ENCODE measurements at places on chromosomes 2 and 18.

DNA sequence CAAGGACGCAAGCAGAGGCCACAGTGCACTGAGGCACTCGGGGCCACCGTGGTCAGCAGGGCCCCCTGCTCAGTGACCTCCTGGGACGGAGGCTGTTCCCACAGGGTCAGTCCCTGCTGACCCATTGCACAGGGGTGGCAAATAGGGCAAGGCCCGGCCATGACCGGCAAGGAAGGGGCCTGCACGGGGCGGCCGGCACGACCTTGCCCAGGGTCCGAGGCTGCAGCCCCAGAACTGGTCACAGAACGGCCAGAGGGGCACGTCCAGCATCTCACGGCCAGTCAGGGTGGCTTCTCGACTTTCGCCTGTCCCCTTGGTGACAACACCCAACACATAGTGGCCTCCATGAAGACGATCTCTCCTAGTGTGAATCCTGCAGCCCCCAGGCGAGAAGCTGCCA lies 27.6 kb upstream of the OTOS start:
- no peak for DNase-seq

GRCh38 chr2:162074632-162074895 lies 549 bp upstream of the DPP4 start:
- no peak for DNase-seq

GRCh38 chr2:120206022-120206581 lies 17.1 kb downstream of the TMEM185B start:
- DNase-seq: no peak

DNA sequence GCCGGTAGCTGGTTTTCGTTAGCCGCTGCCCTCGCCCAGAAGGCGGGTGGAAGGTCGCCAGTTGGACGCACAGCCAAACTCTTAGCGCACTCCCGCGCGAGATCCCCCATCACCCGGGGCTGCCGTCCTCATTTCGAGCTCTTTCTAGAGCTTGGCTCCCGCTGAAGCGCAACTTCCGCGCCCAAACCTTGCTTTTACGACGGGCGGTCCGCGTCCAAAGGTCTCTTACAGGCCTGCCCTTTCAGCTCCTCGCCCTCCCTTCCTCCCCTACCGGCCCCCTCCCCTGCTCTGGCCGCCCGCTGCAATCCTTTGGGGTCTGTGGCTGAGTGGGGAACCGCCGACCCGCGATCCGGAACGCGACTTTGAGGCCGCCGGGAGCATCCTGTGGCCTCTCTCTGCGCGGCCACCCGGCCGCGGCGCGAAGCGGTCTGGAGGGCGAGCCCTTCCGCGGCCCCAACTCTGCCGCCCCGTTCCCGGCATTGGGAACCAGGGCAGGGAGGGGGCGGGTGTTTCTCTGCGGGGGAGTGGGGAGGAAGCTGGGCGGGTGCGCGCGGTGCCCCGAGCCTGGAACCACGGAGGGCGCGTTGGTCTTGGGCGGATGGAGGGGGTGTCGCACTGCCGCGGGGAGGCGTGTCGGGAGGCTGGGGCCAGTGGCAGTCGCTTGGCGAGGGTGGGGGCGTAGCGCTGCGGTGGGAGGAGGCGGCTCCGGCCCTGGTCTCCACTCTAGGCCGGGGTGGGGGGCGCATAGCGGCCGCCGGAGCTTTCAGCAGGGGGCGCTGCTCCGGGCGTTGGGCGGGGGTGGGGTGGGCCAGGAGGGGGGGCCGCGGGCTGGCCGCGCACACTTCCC lies at the start of gene GDF7:
GDF7 (plus strand) TSS at position 841 of the 847 bp plus-strand sequence. CDS start 96 bp downstream, outside the sequence.
- no peak for DNase-seq

DNA sequence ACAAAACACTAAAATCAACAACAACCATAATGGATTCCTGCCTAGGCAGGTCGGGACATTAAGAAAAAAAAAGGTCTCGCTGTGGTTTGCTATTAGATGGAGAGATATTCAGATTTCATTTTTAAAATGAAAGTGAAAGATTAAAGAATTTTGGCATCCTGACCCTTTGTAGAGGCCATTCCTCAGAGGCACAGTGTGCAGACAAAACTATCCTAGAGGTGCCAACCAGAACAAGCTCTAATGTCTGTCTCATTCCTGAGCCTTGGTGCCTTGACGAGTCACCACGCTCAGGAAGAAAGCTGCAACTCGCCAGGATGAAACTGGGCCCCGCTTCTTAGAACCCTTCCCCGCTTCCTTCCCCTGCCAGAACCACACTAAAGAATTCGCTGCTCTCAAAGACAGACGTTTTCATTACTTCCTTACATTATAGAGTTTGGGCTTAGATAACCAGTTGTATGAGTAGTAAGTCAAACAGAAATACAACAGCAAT lies 156.0 kb downstream of the TGIF1 start:
- no peak for DNase-seq

GRCh38 chr2:234328444-234328990 lies 168.4 kb downstream of the ARL4C start:
- DNase-seq: no peak

DNA sequence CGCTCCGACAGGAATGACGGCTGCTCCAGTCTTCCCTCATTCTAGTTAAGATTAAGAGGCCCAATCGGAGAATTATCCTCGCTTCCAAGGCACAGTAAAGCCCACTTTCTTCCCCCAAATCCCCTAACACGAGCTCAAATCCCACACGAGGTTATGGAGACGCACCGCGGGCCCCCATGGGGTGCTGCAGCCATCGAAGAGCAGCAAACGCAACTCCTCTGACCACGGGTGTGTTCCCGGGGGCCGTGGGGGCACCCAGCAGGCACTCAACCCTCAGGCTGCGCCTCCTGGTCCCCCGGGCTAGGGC lies 446 bp downstream of the COPS9 start:
- DNase-seq: no peak

DNA sequence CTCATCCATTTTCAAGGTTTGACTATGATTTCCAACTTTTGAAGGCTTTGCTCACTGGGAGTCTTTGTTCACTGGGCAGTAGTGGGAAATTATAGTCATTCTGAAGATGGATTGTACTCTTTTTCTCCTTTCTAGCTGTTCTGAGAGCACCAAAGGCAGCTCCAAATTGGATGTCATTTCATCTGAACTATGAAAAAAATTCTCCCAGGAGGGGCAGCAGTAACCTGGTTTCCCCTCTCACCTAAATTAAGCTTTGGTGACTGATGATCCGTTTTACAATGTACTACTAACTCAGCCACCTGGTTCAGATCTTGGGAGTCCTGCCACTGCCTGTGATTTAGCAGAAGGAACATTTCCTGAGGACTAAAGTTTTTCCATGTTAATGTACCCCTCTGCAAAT lies 17.6 kb downstream of the ARHGEF33 start:
- no peak for DNase-seq

- DNase-seq: no peak
Observed at GRCh38 chr2:27059141-27059820, 7.8 kb downstream of the AGBL5 start.

- no peak for DNase-seq
Observed at GRCh38 chr18:62329691-62330454, 4.8 kb downstream of the TNFRSF11A start.

DNA sequence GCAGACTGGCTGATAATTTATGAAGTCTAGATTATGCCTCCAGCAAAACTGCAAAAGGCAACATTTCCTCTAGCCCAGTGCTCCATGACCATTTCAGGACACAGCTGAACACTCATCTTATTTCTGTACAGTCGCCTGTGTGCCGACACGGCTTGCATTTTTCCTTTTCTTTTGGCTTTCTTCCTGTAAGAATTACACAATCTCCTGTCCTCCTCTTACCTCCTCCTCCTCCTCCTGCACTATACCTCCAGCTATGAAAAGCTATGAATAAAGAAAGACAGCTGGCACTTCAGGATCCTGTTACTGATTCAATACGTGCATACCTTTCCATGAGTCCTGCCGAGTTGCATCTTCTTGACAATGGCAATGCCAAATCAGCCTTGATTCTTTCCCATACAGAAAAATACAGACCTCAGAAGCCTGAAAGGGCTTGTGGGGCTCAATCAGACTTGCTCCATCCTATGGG lies 32.2 kb upstream of the TRIB2 start:
- no peak for DNase-seq

DNA sequence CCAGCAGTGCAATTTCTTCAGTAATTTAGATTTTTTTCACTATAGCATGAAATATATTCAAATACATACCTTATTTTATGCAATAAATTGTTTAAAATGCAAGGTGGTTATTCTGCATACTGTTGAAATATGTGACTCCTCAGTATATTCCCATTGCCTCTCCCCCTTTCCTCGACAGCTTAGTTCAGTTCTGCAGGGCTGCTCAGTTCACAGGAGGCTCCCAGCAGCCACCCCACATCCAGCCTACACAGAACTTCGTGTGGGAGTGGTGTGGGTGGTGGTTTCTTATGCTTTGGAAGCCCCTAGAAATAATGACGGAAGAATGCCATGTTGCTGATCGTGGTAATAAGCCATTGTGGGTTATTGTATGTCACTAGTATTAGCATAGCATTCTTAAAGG lies 79.7 kb downstream of the FAM210A start:
- no peak for DNase-seq

DNA sequence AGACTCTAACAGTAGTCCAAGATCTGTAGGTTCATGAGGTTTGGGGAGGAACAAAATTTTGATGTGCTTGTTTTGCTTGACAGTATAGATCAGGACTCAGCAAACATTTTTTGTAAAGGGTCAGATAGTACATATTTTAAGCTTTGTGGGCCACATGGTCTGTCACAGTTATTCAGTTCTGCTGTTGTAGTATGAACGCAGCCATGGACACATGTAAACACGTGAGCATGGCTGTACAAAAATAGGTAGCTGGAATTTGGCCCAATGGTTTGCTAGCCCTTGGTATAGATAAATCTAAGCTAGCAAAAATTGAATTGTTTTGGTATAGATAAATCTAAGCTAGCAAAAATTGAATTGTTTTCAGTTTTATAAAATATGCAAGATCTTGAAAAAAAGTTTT lies 120.5 kb downstream of the HIBCH start:
- no peak for DNase-seq

DNA sequence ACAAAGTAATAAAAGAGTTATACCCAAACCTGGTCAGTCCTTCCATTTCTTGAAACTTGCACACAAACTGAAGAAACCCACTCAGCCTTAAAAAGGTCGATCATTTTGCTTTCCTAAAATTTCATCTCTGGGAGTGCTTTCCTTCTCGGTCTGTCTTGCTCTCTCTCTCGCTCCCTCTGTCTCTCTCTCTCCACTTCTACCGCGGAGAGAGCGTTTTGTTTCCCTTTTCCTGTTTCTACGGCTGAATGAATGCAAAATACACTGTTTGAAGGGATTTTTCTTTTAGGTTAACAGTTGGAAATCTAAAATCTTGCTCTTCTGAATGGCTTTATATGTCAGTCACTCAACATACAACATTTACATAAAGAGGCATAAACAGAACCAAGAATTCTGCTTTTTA lies 424.2 kb downstream of the TGIF1 start:
- no peak for DNase-seq

DNA sequence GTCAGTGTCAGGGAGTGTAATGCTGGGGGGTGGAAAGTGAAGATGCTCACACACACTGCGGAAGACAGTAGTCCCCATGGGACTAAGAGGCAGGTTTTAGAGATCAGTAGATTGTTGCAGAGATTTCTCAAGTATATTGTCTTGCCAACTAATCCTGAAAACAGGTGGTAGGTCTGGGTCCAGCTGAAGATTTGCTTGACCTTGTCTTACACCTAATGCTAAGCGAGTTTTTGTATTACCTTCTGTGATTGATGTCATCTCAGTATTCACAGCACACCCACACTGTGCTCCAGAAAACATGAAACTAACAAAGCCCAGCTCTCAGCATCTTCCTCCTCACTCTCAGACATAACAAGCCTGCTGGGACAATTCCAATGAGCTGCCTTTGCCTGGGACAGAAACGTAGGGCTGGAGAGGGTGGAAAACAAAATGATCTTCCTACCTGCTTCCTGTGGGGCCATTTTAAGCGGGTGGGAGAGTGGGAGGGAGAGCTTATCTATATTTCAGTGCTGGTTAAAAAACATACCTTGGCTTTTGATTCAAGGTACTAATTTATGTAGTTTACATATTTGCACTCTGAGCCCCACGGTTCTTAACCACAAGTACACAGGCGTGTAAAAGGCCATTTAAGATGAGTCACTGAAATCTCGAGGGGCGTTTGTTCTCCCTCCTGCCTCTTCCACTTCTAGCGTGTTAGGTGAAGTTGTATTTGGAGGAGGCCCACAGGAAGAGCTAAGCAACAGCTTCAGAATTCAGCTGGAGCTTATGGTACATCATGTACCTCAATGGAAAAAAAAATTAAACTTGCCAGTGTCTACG lies 23.1 kb upstream of the RBMS1 start:
- DNase-seq: no peak

- DNase-seq: no peak
Observed at GRCh38 chr2:136013136-136013685, 27.8 kb upstream of the DARS1 start.

GRCh38 chr2:46967990-46968647 lies 52.5 kb upstream of the MCFD2 start:
- DNase-seq: no peak

DNA sequence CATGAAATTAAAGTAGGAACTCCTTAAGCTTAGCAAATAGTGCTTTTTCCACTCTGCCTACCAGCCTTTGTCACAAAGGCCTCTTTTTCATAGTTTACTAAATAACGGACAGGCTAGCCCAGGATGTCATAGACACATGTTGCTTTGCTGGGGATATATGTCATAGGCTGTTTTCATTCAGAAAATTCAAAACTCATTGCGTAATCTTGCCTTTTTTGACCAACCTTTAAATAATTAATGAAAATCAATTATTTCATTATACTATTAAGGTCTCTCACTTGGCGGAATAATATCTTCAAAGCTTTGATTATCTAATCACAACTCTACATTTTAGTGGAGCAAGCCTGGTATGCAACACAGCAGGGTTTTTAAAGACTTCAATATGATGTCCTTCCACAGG lies 1245.7 kb upstream of the LRRTM1 start:
- DNase-seq: no peak

GRCh38 chr18:8797206-8797605 lies 91.8 kb downstream of the MTCL1 start:
- DNase-seq: no peak

DNA sequence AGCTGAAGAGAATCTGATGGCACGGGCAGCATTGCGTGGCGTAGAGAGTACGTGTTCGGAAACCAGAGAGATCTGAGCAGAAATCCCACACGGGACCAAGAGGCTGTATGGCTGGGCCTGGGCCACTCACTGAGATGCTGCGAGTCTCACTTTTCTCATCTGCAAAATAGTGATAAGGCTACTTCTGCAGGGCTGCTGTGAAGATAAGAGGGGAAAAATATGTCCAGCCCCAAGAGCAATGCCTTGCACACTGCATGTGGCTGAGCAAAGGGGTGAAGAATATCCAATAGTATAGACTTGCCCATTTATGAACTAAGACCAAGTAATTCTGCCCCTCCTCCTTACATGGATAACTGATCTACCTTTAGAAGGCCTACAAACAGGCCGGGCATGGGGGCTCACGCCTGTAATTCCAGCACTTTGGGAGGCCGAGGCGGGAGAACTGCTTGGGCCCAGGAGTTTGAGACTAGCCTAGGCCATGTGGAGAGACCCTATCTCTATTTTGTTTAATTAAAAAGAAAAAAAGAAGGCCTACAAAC lies 3.1 kb downstream of the FECH start:
- DNase-seq: no peak

DNA sequence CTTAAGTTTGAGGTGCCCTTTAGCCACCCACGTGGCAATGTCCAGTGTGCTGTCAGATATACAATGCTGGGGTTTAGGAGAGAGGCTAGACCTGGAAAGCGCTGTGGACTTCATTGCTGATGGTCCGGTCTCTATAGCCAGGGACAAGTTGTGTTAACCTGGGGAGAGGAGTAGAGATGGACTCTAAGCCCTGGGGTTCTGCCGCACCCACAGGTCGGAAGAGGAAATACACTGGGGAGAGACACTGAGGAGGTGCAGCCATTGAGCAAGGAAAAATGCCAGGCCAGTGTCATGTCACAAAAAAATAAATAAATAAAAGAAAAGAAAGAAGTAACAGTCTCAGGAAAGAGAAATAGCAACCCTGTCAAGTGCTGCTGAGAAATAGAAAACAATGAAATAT lies 106.9 kb upstream of the CBLN2 start:
- DNase-seq: no peak

Measured in activated T-helper 1 cell treated with anti-CD3 and anti-CD28 coated beads, Interleukin-2, amount 50 U/mL, for 16 hours (primary cell).